ENCODE measurements at places on chromosomes 16 and 17. TPM values are rescaled to one million over a fixed set of nuclear protein-coding genes. Genes with fewer than 3 reads are reported as not detected.
A peak's percentile ranks its signal among the peaks of the same experiment; 100 is the strongest.

DNA sequence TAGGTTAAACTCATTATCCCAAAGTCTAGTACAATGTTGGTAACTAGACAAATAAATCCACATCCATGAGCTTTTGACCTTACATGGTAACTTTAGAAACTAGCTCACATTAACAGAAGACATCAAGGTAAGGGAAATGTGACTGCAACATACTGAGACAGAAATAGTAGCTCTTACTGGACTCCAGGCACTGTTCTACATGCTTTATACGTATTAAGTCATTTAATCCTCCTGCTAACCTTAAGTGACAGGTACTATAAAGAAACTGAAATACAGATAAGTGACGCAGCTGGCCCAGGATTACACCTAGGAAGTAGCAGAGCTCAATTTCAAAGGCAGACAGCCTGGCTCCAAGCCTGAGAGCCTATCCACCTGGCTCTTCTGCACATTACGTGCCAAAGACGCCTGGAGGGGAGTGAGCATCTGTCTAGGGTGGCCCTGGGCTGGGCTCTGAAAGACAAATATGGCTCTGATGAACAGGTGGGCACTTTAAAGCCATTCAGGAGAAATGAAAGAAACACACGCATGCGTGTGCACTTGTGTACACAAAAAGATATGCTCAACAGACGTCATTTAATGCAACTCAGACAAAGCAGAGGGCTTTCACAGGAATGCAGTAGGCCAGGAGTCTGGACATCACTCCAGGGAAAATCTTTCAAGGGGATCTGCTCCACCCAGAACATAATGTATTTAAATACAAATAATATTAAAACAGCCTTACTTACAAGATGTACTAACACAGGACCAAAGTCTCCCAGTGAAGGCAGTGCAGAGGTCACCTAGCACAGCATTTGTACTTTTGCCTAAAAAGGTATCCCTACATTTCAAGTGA lies 4.4 kb downstream of the ZC3H7A start:
- H3K4me1 ChIP-seq = peaks cover 35% of the 10 kb centered on the region
- no peak overlapping the region for H3K4me3 ChIP-seq
- DNase-seq = no peak
- H3K27me3 ChIP-seq = no peaks in the 10 kb centered on the region
- no peaks in the 10 kb centered on the region for H3K36me3 ChIP-seq

DNA sequence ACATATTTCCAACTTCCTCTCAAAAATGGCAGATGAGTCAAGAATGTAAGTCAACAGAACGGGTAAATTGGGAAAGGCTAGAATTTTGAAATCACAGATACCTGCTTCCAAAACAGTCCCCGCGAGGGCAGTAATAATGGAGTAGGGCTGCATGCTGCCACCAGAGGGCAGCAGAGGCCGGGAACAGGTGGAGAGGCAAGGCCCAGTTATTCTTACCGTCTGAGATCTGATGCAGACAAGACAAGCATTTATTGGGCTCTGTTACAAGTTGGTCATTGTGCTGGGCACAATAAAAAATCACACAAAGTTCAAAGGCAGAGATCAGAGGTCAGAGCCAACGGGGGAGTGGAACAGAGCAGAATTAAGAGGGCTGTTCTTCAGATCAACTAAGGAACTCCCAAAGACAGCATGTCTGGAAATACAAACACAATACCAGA lies 8.8 kb upstream of the MLKL start:
- H3K4me3 ChIP-seq = no peak overlapping the region
- peak; percentile 61 for DNase-seq
- H3K4me1 ChIP-seq = no peaks in the 10 kb centered on the region
- H3K27ac ChIP-seq = no peak overlapping the region

GRCh38 chr17:38333635-38334295 lies 10.0 kb downstream of the GPR179 start:
- H3K4me1 ChIP-seq = no peaks in the 10 kb centered on the region
- H3K4me3 ChIP-seq = no peak overlapping the region
- no peaks in the 10 kb centered on the region for H3K27me3 ChIP-seq
- H3K27ac ChIP-seq = no peak overlapping the region

DNA sequence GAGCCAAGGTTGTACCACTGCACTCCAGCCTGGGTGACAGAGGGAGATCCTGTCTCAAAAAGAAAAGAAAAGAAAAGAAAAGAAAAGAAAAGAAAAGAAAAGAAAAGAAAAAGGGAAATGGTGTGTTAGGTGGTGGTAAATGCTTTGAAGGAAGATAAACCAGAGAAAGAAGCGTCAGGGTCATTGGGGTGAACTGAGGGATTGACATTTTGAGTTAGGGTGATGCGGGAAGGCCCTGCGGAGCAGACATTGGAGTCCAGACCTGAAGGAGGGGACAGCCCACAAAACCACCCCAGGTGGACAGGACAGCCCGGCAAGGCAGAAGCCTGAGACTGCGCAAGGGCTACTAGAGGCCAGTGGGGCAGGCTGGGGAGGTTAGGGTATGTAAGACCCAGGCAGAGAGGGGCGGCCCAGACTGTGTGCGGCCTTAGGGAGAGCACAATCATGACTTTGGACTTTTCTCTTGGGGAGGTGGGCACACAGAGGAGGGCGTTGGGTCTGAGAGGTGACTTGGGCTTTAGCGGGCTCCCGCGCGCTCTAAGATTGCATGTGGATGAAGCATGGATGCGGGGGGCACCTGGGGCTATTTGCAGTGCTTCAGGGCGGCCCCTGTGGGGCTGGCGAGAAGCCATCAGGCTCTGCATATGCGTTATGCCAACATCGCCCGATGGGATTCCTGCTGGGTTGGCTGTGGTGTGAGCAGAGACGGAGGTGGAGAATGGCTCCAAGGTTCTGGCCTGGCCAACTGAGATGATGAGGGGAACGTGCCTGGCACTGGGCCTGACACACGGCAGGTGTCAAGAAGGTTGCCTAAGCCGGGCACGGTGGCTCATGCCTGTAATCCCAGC lies 3.3 kb upstream of the GAA start:
- H3K27ac ChIP-seq = no peak overlapping the region
- no peaks in the 10 kb centered on the region for H3K36me3 ChIP-seq
- no peaks in the 10 kb centered on the region for H3K27me3 ChIP-seq
- H3K4me1 ChIP-seq = peaks cover 11% of the 10 kb centered on the region

The NACA2 gene
- not detected for total RNA-seq

DNA sequence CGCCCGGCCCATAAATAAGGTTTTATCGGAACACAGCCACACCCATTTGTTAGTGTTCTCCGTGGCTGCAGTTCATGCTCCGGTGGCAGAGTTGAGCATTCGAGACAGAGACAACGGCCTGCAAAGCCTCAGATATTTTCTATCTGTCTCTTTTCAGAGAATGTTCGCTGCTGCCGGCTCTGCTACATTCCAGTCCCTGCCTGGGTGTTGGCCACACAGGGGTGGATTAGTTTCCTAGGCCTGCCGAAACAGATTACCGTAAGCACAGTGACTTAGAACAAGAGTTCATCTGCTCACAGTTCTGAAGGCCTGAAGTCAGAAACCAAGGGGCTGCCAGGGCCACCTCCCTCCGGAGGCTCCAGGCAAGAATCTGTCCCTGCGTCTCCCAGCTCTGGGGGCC lies 19.1 kb upstream of the GSG1L start:
- H3K27me3 ChIP-seq = no peaks in the 10 kb centered on the region
- no peak for DNase-seq

Measured in Panc1 (cell line).